ENCODE measurements at places on chromosomes 2 and 18. TPM values are rescaled to one million over a fixed set of nuclear protein-coding genes. Genes with fewer than 3 reads are reported as not detected.

The CYP26B1 gene
- total RNA-seq, result 2.1 TPM

The SCN7A gene
- total RNA-seq, result not detected

The POTEJ gene
- total RNA-seq, result not detected

The SH3BP4 gene
- 19.9 TPM for total RNA-seq

The LONRF2 gene
- total RNA-seq, result 3.8 TPM

The GRB14 gene
- total RNA-seq, result 0.55 TPM

The GATA6 gene
- 0.21 TPM for total RNA-seq

The OR6B2 gene
- not detected for total RNA-seq

- no peak overlapping the region for H3K27ac ChIP-seq
- H3K4me3 ChIP-seq, result no peak overlapping the region
- H3K27me3 ChIP-seq, result no peaks in the 10 kb centered on the region
- H3K4me1 ChIP-seq, result peaks cover 15% of the 10 kb centered on the region
- DNase-seq, result peak; percentile 71
- peaks cover 38% of the 10 kb centered on the region for H3K36me3 ChIP-seq
These were observed 3.3 kb upstream of the GPBAR1 start for GRCh38 chr2:218257390-218257981.

- H3K4me1 ChIP-seq, result no peaks in the 10 kb centered on the region
- peaks cover 12% of the 10 kb centered on the region for H3K27me3 ChIP-seq
- DNase-seq, result no peak
- no peak overlapping the region for H3K27ac ChIP-seq
These were observed 60.0 kb downstream of the NXPH2 start for GRCh38 chr2:138720035-138720838.

- DNase-seq, result no peak
- no peak overlapping the region for H3K4me3 ChIP-seq
- H3K27ac ChIP-seq, result no peak overlapping the region
- peaks cover 28% of the 10 kb centered on the region for H3K4me1 ChIP-seq
These were observed 23.5 kb downstream of the C1D start for GRCh38 chr2:68039317-68039716.

GRCh38 chr2:23350792-23351355 lies 34.1 kb upstream of the KLHL29 start:
- no peak overlapping the region for H3K4me3 ChIP-seq
- H3K27ac ChIP-seq, result no peak overlapping the region
- no peaks in the 10 kb centered on the region for H3K36me3 ChIP-seq
- DNase-seq, result no peak

DNA sequence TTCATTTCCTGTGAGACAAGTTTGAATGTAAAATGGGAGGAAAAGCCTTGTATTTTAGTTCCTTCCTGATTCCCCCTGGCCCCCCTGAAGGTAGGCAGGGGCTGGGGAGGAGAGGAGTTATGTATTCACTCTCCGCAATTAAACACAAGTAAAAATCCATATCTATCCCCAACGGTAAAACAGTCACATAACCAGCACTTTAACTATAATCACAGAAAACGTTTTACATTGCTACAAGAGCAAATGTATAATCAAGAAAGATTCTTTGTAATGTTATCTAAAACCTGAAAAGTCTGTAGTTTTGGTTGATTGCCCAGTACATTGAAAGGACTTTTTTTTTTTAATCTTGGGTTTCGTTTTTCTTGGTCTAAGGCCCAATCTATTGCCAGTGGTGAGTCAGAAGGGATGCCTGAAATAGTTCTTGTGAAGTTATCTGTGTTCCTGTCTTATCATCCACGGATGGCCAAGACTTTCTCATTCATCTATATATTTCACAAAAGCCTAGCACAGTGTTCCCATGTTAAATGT lies 34.5 kb upstream of the CCNYL1 start:
- H3K27ac ChIP-seq, result no peak overlapping the region
- H3K27me3 ChIP-seq, result no peaks in the 10 kb centered on the region
- peak; percentile 21 for DNase-seq
- H3K4me1 ChIP-seq, result no peaks in the 10 kb centered on the region

GRCh38 chr2:226730481-226730880 lies 69.1 kb downstream of the IRS1 start:
- no peaks in the 10 kb centered on the region for H3K27me3 ChIP-seq
- no peak for DNase-seq
- H3K4me3 ChIP-seq, result no peak overlapping the region
- no peak overlapping the region for H3K27ac ChIP-seq

GRCh38 chr2:118077636-118078247 lies 10.5 kb upstream of the INSIG2 start:
- peaks cover 81% of the 10 kb centered on the region for H3K27me3 ChIP-seq
- H3K4me3 ChIP-seq, result no peak overlapping the region
- H3K27ac ChIP-seq, result no peak overlapping the region
- no peak for DNase-seq

DNA sequence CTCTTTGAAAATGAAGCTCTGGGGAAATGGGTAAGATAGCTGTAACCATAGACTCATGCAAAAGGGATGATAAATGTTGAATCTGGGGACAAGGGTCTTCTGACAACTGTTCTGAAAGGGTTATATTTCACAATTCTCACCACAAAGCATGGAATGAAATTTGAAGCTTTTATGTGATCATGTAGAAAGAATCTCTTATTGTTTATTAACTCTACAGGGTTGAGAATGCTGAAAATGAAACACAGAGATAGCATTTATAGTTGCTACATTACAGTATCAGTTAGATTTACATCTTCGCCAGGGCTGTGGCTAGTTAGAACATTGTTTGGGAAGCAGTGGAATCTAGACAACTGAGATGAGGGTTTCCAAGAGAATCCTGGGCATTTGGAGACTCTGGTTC lies 97.4 kb upstream of the LHCGR start:
- no peaks in the 10 kb centered on the region for H3K4me1 ChIP-seq
- no peaks in the 10 kb centered on the region for H3K27me3 ChIP-seq
- H3K4me3 ChIP-seq, result no peak overlapping the region
- DNase-seq, result no peak
- no peaks in the 10 kb centered on the region for H3K36me3 ChIP-seq

DNA sequence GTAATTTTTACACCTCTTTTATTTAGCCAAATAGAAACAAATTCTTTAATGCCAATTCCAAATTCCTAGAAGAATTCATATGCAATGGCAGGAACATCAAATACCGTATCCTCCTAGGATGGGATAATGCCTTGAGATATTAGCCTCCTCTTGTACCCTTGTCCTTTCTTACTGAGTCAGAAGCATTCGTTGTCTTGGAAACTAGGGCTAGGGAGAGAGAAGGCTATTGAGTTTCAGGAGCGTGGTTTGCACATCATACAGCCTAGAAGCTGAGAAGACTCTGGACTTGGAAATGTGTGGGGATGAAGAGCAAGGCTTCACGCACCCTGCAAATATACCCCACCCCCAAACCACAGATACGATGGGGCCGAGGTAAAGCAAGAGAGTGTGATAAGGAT lies 300.7 kb downstream of the SP3 start:
- no peaks in the 10 kb centered on the region for H3K36me3 ChIP-seq
- H3K4me1 ChIP-seq, result no peaks in the 10 kb centered on the region
- H3K27me3 ChIP-seq, result peaks cover 20% of the 10 kb centered on the region
- no peak for DNase-seq
- no peak overlapping the region for H3K4me3 ChIP-seq

DNA sequence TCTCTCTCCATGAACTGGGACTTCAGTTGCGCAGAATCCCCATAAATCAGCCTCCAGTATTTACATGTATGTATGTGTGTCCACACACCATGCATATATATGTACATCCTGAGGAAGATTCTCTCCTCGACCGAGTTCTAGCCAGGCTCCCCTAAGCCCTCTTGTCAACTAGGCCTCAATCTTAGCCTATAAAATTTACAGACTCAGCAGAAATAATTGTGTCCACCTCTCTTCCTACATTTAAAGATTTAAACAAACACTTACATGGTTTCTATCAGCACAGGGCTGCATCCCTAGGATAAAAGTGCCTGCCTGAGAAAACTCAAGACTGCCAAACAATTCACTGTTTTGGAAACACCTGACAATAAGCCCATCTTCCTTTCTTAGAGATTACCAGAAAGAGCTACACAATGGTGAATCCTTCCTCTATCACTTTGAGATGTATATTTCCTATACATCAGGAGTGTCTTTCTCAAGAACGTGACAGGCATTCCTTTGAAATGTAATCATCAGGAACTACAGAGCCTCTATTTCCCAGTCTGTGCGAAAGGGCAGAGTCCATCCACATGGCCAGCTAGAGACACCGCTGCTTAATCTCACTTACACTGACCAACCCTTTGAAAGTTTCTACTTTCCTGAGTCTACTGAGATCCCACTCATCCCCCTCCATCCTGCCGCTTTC lies 39.5 kb downstream of the ZNF519 start:
- no peaks in the 10 kb centered on the region for H3K27me3 ChIP-seq
- H3K27ac ChIP-seq, result no peak overlapping the region
- no peak overlapping the region for H3K4me3 ChIP-seq
- H3K4me1 ChIP-seq, result peaks cover 4% of the 10 kb centered on the region
- DNase-seq, result no peak

GRCh38 chr18:35477497-35477896 lies 20.3 kb downstream of the INO80C start:
- H3K4me3 ChIP-seq, result no peak overlapping the region
- no peak overlapping the region for H3K27ac ChIP-seq
- no peaks in the 10 kb centered on the region for H3K36me3 ChIP-seq
- H3K4me1 ChIP-seq, result no peaks in the 10 kb centered on the region
- H3K27me3 ChIP-seq, result no peaks in the 10 kb centered on the region

GRCh38 chr2:36487947-36488346 lies 110.0 kb downstream of the FEZ2 start:
- H3K27ac ChIP-seq, result no peak overlapping the region
- no peaks in the 10 kb centered on the region for H3K27me3 ChIP-seq
- no peak for DNase-seq
- H3K4me1 ChIP-seq, result peaks cover 47% of the 10 kb centered on the region

DNA sequence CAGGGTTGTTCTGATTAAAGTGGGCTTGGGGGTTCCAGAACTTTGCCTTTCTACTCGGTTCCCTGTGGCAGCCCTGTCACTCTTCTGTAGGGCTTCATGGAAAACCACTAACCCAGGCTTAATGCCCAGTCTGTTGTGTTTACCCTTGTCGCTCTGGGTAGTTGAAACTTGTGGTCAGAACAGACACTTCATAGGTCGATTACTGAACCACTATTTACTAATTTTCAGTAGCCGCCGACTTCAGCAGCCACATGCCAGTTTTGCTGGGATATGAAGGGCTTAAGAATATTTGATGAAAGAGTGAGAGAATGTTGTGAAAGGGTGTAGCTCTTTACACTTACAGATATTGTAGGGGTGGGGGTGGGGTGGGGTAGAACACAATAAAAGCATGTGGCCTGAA lies 362.3 kb downstream of the RND3 start:
- H3K4me3 ChIP-seq, result no peak overlapping the region
- no peak for DNase-seq
- H3K27me3 ChIP-seq, result no peaks in the 10 kb centered on the region
- H3K27ac ChIP-seq, result no peak overlapping the region
- H3K4me1 ChIP-seq, result no peaks in the 10 kb centered on the region

- no peaks in the 10 kb centered on the region for H3K4me1 ChIP-seq
- no peak overlapping the region for H3K27ac ChIP-seq
- no peaks in the 10 kb centered on the region for H3K27me3 ChIP-seq
These were observed 237.0 kb downstream of the ATAD2B start for GRCh38 chr2:23689891-23690290.

DNA sequence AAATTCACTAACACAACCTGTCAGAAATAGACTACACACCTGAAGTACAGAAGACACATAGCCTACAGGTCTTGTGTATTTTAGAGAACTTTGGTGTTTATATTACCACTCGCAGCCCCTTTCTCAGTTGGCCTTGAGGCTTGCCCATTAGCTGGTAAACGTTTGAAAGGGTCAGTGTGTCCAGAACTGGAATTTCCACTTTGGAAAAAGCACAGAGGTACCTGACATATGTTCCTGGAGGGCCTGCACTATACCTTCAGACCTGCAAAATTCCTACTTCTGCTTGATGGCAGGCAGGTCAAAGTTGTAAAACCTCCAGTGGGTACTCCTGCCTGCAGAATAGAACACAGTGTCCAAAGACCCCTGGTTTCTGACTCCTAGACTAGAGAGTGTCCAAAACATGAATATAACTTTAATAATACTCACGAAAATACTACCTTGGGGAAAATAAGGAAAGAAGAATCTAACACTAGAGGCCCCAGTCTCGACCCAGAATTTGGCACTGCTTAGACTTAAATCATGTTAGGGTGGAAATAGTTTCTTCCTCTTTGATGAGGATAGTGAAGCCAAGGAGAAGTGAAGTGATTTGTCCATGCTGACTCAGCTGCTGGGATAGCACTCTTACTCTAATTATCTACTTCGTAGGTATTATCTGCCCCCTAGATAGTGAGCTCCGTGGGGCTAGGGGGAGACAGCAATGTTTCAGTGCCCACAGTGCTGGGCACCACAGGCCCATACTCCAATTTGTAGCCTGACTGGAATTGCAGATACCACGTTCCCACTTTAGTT lies 2.8 kb downstream of the KCTD1 start:
- H3K27me3 ChIP-seq, result peaks cover 45% of the 10 kb centered on the region
- H3K4me1 ChIP-seq, result peaks cover 7% of the 10 kb centered on the region
- H3K27ac ChIP-seq, result no peak overlapping the region
- no peak for DNase-seq
- H3K36me3 ChIP-seq, result no peaks in the 10 kb centered on the region
- no peak overlapping the region for H3K4me3 ChIP-seq

DNA sequence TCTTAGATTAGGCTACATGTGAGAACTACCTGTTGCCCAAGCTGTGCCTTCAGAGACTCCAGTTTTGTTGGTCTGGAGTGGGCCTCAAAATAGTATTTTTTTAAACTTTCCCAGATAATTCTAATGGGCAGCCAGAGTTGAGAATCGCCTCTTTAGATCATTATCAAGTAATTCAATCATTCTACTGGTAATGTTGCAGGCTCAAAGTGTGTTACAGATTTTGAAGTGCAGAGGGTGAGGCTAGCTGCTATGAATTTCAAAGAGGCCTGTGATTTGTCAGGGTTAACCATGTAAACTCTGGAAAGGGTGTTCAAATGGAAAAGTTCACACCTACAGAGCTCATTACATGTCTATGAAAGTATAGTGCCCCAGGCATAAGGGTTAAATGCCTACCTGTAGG lies 30.1 kb downstream of the ANKRD29 start:
- no peak overlapping the region for H3K4me3 ChIP-seq
- no peaks in the 10 kb centered on the region for H3K36me3 ChIP-seq
- no peaks in the 10 kb centered on the region for H3K4me1 ChIP-seq
- H3K27ac ChIP-seq, result no peak overlapping the region
- H3K27me3 ChIP-seq, result no peaks in the 10 kb centered on the region

DNA sequence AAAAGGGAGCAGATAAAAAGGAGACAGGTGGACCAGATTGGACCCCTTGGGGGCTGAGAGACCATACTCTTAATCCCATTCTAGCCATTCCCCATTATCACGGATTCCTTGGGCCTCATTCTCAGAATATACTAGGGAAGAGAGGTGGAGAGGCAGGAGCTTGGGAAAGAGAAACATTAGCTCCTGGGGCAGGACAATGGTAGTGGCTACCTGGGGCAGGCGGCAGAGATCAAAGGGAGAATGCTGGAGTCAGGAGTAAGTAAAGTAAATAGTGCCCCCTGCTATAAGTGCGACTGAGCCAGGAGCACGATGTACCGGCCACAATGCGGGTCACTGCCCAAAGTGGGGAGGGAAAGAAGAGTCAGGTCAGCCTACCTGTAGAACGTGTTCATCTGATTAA lies 20.4 kb upstream of the IHH start:
- H3K4me3 ChIP-seq, result no peak overlapping the region
- H3K36me3 ChIP-seq, result no peaks in the 10 kb centered on the region
- H3K27me3 ChIP-seq, result no peaks in the 10 kb centered on the region
- H3K4me1 ChIP-seq, result no peaks in the 10 kb centered on the region
- no peak overlapping the region for H3K27ac ChIP-seq
